Common myeloid progenitor, CD34-positive (primary cell): ENCODE measurements at places on chromosomes 6 and 20.

DNA sequence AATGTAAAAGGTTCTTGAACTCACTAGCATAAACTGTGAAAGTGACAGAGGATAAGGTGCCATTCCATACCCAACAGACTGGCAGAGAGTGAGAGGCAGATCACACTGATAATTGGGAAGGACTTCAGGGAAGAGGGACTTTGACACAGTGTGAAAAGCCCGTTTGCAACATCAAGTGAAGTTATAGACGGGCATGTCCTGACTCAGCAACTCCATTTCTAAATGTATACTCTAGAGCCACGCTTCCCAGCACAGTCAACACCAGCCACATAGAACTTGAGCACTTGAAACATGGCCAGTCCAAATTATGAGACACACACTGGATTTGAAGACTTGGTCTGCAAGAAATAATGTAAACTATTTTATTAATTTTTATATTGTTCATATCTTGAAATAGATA, 45.9 kb upstream of the XRN2 start:
- DNase-seq, result no peak

DNA sequence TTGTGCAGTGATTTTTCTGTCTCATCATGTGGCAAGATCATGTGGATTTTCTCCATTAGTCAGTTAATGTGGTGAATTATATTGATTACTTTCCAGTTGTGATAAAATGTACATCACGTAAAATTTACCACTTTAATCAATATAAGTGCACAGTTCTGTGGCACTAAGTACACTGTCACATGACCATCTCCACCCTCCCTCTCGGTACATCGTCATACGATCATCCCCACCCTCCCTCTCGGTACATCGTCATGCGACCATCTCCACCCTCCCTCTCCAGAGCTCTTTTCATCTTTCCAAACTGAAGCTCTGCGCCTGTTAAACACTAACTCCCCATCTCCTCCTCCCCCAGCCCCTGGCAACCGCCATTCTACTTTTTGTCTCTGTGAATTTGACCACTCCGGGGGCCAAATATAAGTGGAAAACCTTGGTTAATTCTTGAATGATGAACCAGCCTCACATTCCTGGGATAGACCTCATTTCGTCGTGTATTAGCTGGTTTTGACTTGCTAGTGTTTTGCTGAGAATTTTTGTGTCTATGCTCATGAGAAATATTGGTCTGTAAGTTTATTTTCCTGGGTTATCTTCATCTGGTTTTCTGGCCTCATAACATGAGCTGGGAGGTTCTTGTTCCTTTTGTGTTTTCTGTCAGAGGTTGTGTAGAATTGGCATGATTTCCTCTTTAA, 10.8 kb downstream of the NTSR1 start:
- no peak for DNase-seq

GRCh38 chr20:39282619-39283092, 320.5 kb downstream of the DHX35 start:
- no peak for DNase-seq

GRCh38 chr6:135066397-135066796, 11.8 kb upstream of the HBS1L start:
- DNase-seq, result peak; percentile 52

- no peak for DNase-seq
These were observed 845.9 kb downstream of the EYS start for GRCh38 chr6:64861039-64861651.
